ENCODE measurements at places on chromosomes 11 and 22.

- no peak for DNase-seq
These were observed 592.5 kb downstream of the INSC start for GRCh38 chr11:15707194-15707593.

GRCh38 chr11:45280449-45280848 is 5.7 kb downstream of the SYT13 start:
- no peak for DNase-seq

- DNase-seq: no peak
These were observed 1984.7 kb upstream of the RAG2 start for GRCh38 chr11:38582756-38583155.

- no peak for DNase-seq
These were observed 34.9 kb downstream of the OR10A6 start for GRCh38 chr11:7896009-7896785.

GRCh38 chr11:58334708-58335107 is 24.2 kb downstream of the OR5B17 start:
- no peak for DNase-seq

DNA sequence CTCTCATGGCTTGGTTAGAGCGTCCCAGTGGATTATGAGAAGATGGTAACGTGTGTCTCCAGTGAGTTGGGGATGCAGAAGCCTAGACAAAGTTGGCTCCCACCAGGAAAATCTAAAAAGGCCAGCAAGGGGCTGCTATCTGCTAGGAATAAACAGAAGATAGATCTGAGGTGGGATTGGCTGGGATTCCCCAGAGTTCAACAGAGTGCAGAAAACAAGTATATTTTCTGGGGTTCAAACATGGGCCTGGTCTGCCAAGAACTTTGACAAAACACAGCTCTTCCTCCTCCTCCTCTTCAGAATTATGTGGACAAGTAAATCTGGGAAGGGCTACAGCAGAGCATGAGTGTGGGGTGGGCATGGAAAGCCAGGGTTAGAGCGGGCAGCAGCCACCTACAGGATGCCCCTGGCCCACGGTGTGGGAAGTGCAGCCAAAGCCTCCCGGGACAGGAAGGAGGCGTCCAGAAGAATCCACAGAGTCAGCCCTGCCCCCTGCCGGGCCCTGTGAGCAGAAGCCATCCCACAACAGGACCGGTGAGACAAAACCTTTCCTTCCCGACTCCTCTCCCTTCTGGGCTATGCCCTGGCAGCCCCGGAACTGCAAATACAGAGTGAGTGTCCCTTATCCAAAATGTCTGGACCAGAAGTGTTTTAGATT is 67.1 kb downstream of the CD82 start:
- DNase-seq: no peak

DNA sequence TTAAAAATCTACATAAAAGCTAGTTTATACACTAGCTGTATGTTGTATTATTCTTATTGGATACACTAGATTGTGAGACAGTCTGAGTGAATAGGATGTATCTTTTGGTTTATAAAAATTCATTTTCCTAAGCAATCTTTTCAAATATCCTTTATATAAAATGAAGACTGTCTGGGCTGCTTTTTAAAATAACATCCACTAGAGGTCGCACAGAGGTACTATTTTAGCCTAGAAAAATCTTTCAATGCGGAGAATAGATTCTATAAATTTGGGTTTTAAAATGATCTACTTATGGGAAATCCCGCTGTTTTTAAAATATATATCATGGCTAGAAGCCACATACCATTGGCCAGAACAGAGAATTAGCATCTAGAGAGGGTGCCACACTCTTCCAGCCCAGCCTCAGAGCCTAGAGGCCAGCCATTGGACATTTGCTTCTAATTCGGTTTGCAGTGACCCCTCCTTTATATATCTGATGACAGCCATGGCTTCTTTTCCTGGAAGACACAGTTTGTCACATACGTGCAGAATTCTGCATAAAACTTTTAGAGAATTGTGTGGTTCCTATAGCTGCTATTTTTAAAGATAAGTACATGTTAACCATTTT is 7.3 kb downstream of the C11orf97 start:
- peak; percentile 21 for DNase-seq

DNA sequence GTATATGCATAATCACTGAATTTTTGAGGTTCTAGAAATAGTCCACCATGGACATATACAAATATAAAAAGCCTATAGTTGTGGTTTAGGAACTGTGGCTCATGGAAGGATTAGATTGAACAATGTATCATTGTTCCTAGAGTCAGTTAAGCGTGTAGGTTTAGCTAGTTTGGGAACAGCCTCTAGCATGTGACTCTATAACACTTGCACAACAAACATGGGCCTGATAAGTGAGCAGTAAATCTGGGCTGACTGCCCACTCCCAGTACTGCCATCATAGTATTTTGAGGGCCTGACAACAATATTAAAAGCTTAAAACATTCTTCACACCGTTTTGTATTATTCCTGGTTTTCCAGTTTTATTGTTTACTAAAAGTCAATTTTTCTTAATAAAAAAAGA is 47.0 kb downstream of the YAP1 start:
- DNase-seq: no peak

DNA sequence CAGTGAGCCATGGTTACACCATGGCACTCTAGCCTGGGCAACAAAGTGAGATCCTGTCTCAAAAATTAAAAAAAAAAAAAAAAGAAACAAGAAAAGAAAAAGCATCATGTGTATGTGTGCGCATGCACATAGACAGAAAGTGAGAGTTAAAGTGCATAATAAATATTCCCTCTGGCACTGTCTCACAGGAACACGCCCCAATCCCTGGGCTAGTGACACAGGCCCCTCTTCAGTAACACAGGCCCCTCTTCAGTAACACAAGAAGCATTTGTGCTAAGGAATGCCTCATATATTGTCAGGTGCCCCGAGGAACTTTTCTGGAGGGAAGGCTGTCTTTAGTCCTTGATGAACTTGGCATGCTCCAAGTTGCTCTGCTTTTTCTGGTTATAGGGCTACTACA is 57.5 kb downstream of the RPL27A start:
- no peak for DNase-seq

- no peak for DNase-seq
These were observed 583.7 kb upstream of the B3GAT1 start for GRCh38 chr11:134995741-134996140.

GRCh38 chr11:83088965-83089364 is 17.3 kb upstream of the RAB30 start:
- no peak for DNase-seq

DNA sequence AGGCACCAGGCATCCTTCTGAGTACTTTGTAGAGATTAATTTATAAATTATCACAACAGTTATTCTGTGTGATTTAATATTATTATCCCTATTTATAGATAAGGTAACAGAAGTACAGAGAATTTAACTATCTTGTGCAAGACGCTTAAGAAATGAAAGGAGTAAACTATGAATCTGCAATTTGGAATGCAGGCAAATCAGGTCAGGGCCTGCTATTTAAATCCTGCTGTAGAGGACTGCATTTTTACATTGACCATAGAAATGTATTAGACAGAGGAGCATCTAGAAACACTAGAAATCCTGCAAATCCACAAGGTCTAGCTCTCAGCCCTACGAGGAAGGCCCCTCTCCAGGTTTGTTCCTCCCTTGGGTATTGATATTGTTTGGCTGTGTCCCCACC is 336.2 kb downstream of the ETS1 start:
- DNase-seq: no peak

DNA sequence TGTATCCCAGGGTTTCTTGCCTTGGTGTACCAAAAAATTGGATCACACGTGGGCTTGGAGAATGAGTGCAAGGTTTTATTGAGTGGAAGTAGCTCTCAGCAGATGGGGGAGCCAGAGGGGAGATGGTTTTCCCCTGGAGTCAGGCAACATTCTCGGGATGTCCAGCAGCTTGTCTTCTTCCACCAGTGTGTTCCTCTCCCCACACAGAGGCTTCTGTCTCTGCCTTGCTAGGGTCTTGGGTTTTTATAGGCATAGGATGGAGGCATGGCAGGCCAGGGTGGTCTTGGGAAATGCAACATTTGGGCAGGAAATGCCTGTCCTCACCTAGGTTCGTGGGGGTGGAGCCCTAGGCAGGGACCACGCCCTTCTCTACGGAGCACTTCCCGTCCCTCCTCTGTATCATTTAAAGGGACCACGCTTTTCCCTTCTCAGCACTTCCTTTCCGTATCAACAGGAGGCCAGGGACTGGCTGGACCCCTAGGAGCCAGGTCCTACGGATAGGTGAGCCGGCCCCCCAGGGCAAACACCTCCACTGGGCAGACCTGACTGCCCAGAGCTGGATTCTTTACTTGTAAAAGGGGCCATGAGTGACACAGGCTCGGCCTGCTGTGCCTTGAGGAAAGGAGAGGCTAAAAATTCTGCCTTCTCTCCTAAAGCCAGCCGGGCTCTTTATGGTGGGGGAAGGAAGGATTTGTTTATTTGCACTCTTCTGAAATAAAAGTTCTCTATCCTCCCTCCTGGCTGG is 55.3 kb upstream of the CCDC188 start:
- peak; percentile 58 for DNase-seq

- DNase-seq: no peak
These were observed 44.4 kb upstream of the FAT3 start for GRCh38 chr11:92180226-92180625.

DNA sequence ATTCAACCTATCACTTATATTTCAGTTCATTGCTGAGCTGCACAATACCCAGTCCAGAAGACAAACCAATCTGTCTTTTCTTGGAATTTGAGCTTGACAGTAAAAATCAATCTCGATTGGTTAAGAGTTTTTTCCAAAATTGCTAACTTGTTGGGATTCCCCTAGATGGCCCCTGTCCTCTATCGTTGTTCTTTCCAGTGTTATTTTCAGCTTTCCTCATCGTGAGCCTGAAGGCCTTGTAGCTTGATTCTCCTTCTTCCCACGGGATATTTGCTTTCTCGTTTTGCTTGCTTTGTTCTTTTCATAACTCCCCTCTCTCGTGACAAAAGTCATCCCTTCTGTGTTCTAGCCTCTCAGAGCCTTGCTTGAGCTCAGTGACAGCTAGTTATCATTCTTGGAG is 3.1 kb downstream of the OR8B8 start:
- no peak for DNase-seq

GRCh38 chr11:70384566-70385152 is 13.7 kb upstream of the CTTN start:
- no peak for DNase-seq

- no peak for DNase-seq
These were observed 387.9 kb upstream of the ANO3 start for GRCh38 chr11:25943777-25944661.

- no peak for DNase-seq
These were observed 812 bp downstream of the JAM3 start for GRCh38 chr11:134069426-134070341.

DNA sequence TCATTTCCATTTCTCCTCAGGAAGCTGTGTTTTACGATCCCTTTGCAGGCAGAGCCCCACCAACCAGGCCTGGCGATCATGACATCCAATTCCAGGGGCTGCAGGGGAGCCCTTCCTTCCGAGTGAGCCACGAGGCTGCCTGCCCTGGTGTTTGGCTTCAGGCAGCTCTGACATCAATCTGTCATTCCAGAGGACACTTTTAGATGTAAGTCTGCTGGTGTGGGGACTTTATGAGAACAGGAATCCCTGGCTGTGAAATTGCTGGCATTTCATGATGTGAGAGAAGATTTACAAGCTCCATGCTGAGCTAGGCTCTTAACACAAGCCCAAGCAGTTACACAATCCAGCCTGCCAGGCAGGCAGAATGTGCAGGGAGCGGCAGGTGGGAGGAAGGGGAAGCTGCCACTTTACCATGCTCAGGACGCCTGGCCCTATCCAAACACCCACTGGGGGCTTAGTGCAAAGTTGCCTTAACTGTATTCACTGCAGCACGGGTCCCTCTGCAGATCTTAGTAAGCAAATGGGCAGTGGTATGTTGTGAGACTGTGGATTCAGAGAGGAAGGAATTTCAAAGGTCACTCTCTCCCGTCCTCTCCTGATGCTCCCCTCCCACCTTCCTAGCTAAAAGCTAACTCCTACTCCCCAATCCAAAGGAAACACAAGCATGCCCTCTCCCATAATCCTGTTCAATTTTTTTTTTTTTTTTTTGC is 43.4 kb upstream of the MICAL2 start:
- peak; percentile 23 for DNase-seq

- no peak for DNase-seq
These were observed 79.3 kb upstream of the CRTAM start for GRCh38 chr11:122758974-122759373.

DNA sequence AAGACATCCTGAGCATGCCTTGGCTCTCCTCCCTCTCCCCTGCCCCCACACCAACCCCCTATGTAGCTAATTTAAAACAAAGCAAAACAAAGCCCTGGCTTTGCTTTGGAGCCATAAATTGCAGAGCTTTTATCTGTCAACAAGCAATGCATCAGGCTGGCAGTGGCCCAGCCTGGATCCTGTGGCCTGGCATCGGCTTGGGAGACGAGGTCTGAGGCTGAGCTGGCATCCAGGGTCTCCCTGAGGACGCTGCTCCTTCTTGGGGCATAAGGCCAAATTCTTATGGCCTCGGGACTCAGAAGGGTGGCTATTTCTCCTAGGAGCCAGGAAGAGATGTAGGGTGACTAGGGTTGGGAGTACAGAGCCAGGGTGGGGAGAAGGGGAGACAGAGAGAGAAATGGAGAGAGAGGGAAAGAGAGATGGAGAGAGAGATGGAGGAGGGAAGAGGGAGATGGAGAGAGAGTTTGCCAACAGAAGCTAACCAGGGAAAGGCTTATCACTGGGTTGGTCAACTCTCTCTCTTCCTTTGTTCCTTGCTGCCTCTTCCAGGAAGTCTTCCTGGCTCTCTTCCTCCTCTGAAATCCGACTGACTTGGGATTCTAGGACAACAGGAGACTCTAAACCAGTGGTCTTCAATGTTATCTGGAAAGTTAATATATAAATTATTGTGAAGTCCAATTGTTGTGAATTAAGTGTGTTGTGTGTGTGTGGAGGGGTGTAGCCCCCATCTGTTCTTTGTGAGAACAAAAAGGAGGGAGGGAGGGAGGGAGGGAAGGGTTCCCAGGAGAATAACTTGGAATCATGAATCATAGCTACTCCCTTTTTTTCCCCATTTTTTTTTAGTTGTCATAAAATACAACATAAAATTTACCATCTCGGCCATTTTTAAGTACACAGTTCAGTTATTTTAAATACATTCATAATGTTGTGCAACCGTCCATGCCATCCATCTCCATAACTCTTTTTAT is 29.1 kb downstream of the TSPAN18 start:
- no peak for DNase-seq

GRCh38 chr22:29470159-29470855 is 9.7 kb upstream of the NEFH start:
- peak; percentile 48 for DNase-seq

DNA sequence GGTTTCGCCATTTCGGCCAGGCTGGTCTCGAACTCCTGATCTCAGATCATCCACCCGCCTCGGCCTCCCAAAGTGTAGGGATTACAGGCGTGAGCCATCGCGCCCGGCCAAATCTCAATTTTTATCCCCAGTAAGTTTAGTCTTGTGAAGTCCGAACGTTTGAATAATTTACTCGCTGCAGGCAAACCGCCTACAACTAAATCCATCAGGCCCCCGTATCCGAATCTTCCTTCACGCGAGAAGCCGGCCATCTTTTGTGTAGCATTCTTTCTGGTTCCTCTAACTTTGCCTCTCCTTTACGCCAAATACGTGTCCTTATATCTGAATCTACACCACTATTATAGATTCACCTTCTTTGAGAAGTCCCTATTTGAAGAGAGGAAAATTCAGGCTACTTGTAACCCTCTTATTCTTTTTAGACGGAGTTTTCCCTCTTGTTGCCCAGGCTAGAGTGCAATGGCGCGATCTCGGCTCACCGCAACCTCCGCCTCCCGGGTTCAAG is 581 bp upstream of the EIF3L start:
- peak; percentile 14 for DNase-seq

GRCh38 chr11:125102510-125102909 is 8.9 kb downstream of the TMEM218 start:
- peak; percentile 87 for DNase-seq

GRCh38 chr11:126890561-126890960 is 110.0 kb downstream of the KIRREL3 start:
- DNase-seq: no peak
